ENCODE measurements at places on chromosomes 6 and 20.

GRCh38 chr6:160254467-160255312 is 3.9 kb downstream of the SLC22A2 start:
- no peak for DNase-seq

GRCh38 chr20:1402149-1402548 is 9.3 kb upstream of the FKBP1A start:
- no peak for DNase-seq

GRCh38 chr6:134424165-134424797 is 106.4 kb upstream of the SGK1 start:
- DNase-seq = no peak

DNA sequence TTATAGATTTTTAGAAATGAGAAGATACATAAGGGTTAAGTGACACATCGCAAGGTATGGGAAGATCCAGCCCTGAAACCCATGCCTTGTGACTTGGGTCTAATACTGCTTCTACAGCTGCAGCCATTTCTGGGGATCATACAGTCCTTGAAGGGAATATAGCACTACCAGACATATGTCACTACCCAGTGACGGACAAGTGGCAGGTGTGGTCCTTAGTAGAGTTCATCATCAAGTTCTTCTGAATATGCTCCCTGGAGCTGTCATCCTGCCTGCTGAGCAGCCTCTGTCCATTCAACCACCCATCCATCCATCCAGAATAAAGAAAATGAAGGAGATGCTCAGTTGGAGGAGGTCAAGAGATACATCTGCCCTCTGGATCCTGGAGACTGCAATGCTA is 118.6 kb upstream of the ASF1A start:
- DNase-seq = no peak

DNA sequence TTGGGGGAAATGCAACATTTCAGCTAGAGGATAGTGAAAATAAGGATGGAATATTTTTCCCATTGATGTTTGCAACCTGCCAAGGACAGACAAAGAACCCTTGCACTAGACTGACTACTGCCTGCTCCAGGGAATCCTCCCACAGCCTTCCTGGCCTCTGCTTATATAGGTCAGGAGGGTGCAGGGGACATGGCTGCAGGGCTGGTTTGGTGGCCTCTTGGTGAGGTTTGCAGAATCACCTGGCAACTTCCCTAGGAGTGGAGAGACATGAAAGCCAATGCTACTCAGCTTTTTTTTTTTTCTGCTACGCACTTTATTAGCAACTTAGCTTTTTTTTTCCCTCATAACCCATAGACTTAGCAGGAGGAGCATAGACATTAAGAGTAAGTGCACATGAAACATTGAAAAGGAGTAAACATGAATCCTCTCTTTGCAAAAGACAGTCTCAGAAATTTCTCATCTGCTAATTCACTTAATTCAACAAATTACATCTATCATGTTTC is 39.8 kb upstream of the CDYL start:
- DNase-seq = no peak

DNA sequence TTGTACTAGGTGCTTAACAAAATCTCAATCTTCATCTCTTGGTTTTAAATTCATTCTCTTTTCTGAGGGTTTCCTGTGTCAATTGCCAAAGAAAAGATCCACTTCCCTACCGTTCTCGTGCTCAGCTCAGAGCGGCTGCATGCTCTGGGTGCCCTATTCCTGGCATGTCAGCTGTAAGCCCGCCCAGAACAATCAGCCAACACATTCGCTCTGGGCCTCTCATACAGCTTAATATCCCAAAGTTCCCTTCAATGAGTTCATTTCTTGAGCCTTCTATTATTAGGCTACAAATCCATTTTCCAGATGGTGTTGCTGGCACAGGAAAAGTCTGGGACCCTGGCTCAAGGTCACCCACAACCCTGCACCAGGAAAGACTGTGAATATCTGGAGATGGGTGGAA is 24.3 kb upstream of the LRFN2 start:
- DNase-seq = no peak

DNA sequence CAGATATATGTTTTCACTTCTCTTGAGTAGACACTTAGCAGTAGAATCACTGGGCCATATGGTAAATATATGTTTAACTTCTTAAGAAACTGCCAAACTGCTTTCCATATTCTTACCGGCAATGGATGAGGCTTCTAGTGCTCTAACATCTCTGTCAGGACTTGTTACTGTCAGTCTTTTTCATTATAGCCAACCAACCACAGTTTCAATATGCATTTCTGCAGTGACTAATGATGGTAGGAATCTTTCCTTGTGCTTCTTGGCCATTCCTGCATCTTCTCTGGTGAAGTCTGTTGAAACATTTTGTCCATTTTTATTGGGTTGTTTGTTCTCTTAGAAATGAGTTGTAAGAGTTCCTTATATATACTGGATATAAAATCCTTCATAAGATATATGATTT is 66.0 kb upstream of the SYNDIG1 start:
- no peak for DNase-seq

DNA sequence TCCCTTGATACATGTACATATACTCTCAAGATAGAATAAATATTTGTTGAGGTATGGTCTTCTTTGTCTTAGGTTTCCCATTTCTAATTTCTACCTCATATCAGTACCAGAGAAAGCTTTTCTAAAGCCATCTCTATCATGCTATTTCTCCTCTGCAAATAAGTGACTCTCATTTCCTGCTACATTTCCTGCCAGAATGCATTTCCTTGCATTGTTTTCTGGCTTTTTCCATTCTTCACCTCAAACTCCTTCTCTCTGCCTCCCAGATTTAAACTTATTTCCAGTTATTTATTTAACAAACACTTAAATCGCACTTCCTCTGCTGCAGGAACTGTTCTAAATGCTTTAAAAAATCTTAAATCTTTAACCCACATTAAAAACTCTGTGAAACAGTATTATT is 74.4 kb upstream of the STMND1 start:
- no peak for DNase-seq

DNA sequence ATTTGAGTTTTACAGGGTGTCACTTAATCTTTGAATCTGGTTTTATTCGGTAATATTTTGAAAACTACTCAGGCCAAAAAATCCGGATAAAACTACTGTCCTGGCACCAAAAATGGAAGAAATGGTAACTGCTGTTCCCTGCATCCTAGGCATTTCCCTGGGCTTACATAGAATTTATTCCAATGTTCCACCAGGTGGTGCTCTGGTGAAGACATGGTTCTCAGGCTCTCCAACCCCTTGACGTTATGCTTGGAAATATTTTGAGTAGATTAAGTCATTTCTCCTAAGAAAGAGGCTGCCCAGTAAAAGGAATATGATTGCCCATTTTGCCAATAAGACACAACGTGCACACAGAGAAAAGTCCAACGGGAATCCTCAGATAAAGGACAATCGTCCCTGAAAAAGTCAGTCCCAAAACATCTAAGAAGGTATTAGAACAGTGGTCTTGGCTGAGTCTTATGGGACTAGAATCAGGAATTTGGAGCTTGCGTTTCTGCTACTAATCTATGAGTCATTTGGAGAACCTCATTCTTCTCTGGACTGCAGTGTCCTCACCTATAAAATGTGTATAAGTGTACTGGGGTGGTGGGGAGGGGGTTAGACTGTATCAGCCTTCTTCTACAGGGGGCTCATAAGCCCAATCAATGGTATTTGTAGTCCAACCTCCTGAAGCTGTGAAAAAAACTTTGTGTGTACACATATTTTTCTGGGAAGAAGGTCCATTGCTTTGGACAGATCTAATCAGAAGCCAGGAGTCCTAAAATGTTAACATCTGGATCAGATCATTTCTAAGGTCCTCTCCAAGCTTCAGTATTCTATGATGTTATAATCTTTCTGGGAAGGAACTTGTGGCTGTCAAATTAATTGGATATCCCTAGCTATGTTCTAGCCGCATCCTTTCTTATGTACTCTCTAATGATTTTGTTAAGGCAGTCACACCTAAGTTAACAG is 131.0 kb upstream of the BMP2 start:
- no peak for DNase-seq

DNA sequence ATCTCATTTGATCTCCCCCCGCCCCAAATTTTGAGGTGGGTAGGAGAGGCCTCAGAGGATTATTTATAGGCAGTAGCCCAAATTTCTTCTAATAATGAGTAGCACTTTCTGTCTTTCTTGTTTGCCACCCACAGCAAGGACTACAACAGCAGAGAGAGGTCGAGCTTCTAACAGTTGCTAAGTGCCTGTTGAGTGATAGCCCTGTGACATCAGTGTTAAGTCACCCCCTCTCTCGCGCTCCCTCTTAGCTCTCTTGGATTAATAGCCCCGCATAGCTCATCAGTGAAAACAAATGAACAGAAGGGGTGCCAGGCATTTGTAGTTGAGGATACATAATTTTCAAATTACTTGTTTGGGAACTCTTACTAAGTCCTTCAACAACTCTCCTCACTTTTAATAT is 3.5 kb downstream of the ANKRD60 start:
- no peak for DNase-seq

GRCh38 chr6:1242446-1242845 is 69.5 kb upstream of the FOXQ1 start:
- no peak for DNase-seq

- no peak for DNase-seq
Measured at GRCh38 chr20:24721891-24722568, 227.0 kb upstream of the CST7 start.

DNA sequence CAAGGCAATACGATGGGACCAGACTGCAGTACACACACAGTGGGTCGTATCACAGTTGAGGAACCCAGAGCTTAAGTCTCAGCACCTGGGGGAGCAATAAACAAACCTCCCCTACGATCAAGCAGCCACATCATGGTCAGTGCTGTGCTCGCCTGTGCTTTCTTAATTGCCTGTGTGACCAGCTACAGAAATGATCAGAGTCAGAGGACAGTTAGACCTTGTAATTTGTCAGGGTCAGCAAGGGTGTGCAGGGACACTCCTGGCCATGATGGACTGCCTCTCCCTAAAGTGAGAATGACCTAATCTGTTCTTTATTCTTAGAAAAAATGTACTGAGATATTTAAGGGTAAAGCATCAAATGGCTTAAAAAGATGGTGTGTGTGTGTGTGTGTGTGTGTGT is 78.4 kb downstream of the OPRM1 start:
- no peak for DNase-seq

GRCh38 chr6:79614326-79615305 is 16.5 kb upstream of the SH3BGRL2 start:
- DNase-seq = no peak

GRCh38 chr6:42241915-42242314 is 24.3 kb upstream of the MRPS10 start:
- no peak for DNase-seq

GRCh38 chr20:44138867-44139266 is 48.1 kb downstream of the JPH2 start:
- no peak for DNase-seq

DNA sequence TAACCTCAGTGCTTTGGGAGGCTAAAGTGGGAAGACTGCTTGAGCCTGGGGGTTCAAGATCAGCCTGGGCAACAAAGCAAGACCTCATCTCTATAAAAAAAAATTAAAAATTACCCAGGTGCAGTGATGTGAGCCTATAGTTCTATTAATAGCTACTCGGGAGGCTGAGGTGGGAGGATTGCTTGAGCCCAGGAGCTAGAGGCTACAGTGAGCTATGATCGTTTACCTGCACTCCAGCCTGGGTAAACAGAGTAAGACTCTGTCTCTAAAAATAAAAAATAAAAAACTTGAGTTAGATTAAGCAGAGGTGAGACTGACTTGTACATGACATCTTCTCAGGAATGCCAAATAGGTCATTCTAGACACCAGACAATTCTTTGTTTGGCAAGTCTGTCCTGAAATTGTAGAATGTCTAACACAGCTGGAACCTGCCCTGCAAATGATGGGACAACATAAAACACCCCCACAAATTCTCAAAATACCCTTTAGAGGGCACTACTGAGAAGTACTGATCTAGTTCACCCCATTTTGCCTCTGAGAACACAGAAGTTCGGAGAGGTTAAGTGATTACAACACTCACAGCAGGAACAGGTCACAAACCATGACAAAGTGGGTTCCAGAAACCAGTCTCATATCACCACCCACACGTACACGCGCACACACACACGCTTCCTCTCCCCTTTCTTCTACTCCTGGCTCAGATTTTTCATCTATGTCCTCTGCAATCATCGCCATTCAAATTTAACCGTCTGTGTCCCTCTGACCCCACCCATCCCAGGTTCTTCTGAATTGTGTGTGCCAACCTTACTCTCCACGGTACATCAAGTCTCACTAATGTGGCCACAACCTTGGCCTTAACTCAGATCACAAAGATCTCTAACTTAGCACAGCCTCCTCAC is 38.3 kb downstream of the ARHGAP18 start:
- DNase-seq = peak; percentile 65

DNA sequence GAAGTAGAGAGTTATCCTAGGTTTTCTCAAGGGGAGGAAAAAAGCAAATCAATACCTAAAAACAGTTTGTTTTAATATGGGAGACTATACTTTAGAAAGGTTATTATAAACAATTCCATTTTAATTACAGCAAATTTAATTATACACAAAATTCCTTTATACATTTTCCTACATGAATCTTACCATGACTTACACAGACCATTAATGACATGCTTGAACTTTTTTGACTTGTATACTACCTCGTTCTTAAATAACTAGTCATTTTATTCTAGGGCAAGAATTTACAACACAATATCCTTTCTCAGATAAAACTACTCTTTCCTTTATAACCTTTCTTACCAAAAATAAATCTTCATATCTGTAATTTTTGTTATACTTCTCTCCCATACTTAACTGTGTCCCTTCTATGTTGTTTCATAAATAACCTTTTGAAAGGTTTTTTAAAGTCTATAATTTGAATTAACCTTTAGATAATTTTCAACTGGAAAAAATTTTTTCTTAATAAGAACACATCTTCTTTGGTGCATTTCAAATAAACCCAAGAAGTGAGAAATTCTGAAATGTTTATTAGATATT is 729.4 kb downstream of the TENT5A start:
- DNase-seq = no peak

DNA sequence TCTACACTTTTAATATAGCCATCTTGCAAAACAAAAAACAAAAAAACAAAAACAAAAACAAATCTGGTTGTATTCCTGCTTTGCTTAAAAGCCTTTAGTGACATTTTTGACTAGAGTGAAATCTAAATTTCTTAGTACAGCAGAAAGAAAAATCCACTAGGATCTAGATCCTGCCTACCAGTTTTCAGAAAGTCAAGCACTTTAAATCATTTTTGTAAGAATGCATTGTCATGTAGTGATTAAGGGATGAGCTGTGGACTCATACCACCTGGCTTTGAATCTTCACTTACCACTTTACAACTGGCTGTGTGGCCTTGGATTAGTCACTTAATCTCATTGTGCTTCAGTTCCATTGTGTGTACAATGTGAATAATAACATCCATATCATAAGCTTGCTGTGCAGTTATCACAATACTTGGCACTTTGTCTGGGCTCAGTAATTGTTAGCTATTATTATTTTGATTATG is 4.0 kb downstream of the MKKS start:
- no peak for DNase-seq

GRCh38 chr6:37788259-37788658 is 31.3 kb upstream of the ZFAND3 start:
- DNase-seq = no peak

GRCh38 chr20:1165521-1165920 is 19.3 kb downstream of the TMEM74B start:
- DNase-seq = no peak

- no peak for DNase-seq
Measured at GRCh38 chr6:14810021-14810420, 435.8 kb upstream of the JARID2 start.

GRCh38 chr6:144435602-144436426 is 150.7 kb downstream of the UTRN start:
- no peak for DNase-seq

- DNase-seq = no peak
Measured at GRCh38 chr6:20197251-20197650, 15.0 kb downstream of the MBOAT1 start.

Data from activated T-cell treated with anti-CD3 and anti-CD28 coated beads for 4 hours (primary cell).